ENCODE measurements at places on chromosomes 11 and 22.

DNA sequence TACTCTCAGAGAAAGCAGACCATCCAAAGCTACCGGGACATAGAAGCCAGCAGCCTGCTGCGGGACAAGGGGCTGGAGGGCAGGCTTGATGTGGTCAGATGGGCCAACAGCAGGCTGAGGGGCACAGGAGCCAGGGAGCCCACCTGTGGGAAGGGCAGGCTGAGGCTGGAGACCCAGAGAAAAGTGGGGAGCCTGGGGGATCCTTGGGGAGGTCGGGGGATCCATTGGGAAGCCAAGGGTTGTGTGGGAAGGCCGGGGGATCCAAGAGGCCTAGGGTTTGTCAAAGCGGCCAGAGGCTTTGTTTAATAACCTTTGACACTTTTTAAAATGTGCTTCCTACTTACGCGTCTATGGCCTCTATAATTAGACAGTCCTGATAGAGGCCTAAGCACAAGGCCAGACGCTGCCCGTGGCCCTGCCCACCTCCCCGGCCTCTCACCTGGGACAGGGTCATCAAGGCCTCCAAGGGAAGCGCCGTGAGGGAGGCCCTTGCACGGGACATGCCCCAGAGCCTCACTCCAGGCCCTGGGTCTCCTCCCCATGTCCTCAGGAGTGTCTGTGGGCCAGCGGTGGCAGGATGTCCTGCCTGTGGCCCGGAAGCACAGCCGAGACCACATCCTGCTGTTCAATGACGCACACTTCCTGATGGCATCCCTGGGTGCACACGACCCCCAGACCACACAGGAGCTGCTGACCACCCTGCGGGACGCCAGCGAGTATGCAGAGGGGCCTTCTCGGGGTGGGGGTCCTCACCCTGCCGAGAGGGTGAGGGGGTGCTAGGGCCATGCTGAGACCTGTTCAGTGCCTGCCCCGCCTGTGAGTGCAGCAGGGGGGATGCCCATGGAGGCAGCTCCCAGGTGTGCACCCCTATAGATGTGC lies 8.6 kb upstream of the GTSE1 start:
- DNase-seq, result no peak

GRCh38 chr22:30007361-30007760 lies 72.9 kb upstream of the HORMAD2 start:
- no peak for DNase-seq

GRCh38 chr22:41198027-41198580 lies 7.0 kb upstream of the L3MBTL2 start:
- DNase-seq, result peak; percentile 7

GRCh38 chr11:62724171-62724570 lies 3.1 kb downstream of the HNRNPUL2 start:
- no peak for DNase-seq

- DNase-seq, result no peak
Measured at GRCh38 chr22:24953384-24954113, 1.0 kb downstream of the KIAA1671 start.

GRCh38 chr11:69044111-69045013 lies 4.4 kb upstream of the TPCN2 start:
- DNase-seq, result no peak

GRCh38 chr22:17258015-17258787 lies 39.0 kb upstream of the ADA2 start:
- no peak for DNase-seq

DNA sequence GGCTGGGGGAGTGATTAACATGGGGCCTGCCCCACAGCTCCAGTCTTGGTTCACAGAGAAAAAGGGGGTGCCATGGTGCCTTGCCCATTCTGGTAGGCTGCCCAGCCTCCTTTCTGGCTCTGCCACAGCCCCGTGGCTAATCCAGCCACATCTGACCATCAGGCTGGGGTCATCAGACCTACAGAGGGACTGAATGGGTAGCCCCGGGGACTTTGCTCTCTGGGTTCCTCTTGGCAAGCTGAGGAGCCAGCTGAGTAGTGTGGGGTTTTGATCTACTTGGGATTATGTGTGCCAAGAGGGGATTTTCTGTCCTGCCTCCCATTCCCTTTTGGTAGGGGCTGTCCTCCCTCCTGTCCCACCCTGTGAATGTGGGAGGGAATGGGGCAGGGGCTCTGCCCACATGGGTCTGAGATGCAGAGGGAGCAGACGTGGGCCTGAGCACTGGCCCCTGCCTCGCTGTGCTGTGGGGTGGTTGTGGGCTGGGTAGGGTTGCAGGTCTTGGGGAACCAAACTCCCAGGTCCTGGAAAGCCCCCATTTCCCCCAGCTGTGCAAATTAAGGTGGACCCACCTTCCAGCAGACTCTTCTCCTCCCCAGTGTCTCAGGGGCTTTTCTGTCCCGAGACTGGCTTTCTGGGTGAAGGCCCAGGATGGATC lies 32.0 kb downstream of the CD82 start:
- DNase-seq, result no peak

DNA sequence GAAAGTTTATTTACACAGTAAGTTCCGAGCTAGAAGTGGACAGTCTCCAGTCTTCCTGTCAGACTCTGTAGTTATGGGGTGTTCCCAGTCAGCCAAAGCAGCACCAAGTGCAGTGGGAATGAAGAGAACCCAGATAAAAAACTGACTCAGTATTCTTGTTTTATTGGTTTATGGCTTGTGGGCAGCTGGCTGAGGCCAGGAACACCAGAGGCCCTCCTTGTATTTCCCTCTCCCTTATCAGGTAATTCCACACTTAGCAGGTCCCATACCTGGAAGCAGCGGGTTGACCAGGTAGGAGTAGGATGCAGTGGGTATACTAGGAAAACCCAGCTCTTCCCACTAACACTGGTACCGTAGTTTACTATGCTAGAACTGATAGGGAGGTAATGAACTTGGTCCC lies 3.5 kb upstream of the BACE1-AS start:
- no peak for DNase-seq

DNA sequence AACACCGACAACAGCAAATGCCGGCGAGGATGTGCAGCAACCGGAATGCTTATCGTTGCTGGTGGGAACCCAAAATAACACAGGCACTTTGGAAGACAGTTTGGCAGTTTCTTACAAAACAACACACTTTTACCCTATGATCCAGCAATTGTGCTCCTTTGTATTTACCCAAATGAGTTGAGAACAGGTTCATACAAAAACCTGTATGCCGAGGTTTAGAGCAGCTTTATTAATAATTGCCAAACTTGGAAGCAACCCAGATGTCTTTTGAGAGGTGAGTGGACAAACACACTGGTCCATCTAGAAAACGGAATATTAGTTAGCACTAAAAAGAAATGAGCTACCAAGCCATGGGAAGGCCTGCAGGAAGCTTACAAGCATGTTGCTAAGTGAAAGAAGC lies 118.9 kb downstream of the CTTN start:
- DNase-seq, result no peak

- no peak for DNase-seq
Measured at GRCh38 chr11:90438069-90438468, 215.2 kb upstream of the CHORDC1 start.

DNA sequence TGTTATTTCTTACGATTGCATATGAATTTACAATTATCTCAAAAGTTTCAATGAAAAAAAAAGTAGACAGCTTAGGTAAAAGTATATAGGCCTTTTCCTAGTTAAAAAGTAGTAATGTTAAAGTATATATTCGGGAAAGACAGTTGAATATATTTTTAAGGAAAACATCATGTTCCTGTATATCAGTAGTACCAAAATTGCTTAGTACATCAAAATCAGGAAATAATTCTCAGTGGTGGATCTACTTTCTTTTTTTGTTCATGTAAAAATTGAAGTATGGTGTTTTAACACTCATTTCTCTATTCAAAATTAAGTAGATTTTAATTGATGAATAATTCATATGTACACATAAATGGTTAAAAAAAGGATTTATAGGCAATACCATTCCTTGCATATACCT lies 73.9 kb downstream of the USP47 start:
- no peak for DNase-seq

GRCh38 chr11:75470476-75471080 lies 37.6 kb upstream of the KLHL35 start:
- DNase-seq, result no peak

- no peak for DNase-seq
Measured at GRCh38 chr11:96101146-96101545, 177.2 kb upstream of the MTMR2 start.

DNA sequence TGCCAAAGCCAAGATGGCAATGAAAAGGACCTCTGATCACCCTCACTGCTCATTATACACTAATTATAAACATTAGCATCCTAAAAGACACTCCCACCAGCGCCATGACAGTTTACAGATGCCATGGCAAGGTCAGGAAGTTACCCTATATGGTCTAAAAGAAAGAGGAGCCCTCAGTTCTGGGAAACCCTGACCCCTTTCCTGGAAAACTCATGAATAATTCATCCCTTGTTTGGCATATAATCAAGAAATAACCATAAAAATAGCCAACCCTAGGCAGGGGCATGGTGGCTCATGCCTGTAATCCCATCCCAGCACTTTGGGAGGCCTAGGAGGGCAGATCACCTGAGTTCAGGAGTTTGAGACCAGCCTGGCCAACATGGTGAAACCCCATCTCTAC lies 12.7 kb upstream of the CAPN5 start:
- DNase-seq, result no peak

DNA sequence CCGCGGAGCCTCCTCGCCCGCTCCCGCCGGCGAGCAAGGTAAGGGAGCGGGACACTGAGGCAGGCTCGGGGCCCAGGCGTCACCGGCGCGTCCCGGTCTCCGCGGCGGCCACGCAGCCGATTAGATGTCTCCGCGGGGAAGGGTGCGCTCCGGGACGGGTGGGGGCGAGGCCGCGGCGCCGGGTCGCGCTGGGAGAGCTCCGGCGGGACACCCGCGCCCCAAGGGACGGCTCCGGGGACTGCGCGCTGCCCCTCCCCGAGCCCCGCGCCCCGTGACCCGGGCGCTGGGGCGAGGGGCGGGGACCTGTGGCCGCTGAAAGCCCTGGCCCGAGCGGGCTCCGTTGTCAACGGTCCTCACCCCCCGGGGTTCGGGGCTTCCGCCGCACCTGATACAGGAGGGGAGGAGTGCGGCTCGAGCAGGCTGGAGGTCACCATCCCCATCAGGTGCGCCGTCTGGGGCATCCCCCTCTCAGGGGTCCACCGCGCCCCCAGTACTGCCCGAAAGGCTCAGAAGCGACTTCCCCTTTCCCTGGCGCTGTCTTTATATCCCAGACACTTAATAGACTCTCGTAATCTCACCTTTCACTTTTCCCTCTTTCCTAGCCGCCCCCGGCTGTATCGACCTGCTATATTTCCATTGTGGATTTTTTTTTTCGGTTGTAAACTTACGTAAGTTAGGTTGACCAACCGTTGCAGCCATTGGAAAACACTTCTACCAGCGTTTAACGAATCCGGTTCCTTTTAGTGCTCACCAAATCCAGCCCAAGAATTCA lies 573 bp downstream of the PPFIA1 start:
- no peak for DNase-seq

DNA sequence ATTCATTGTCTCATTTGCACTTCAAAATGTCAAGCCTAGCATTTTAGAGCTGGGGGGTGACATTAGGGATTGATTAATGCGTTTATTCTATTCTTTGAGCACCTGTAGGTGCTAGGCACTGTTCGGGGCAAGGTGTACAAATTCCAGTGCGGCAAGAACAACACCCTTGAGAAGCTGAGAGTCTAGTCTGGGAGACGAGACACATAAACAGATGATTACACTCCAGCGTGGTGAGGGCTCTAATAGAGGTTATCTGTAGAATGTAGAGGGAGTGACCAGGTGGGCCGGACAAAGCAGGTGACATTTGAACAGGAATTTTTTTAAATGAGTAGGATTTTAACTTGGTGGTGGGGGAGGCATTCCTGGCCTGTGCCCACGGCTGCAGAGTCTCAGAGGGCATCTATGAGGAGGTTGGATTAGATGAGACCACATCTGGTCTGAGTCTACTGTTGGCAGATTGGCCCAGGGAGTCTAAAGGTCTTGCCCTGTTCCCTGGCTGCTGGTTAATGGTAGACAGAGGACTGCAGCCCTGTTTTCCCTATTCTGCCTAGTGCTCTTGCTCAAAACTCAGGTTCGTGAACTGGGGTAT lies 970 bp downstream of the CAT start:
- DNase-seq, result no peak

GRCh38 chr11:125559888-125560287 lies 9.4 kb upstream of the EI24 start:
- no peak for DNase-seq

DNA sequence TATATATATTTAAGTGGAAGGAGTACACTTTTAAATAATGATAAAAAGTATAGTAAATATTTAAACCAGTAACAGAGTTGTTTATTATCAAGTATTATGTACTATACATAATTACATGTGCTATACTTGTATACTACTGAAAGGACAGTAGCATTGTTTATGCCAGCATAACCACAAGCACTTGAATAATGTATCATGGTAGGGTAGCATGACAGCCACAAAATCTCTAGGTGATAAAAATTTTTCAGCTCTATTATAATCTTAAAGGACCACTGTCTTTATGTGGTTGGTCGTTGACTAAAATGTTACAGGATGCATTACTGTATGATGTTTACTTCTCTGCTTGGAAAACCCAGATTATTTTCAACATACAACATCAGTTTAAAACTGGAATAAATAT lies 349.2 kb downstream of the CASP12 start:
- DNase-seq, result no peak

DNA sequence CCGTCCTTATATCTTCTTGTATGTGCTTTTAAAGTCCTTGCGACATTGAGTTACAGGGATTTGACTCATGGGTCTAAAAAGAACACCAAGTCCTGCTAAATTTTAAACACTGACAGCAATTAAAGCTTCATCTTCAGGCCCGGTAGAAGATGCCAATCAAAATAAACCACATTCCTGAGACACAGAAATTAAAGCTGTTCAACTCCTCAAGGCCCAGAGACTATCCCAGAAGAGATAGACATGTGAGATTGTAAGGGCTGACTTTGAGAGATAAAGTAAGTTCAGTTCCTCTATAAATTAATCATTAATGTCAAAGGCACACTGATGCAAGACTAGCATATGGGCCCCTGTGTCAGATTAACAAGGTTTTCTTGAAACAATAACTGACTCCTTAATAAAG lies 49.8 kb downstream of the OSBPL5 start:
- no peak for DNase-seq

DNA sequence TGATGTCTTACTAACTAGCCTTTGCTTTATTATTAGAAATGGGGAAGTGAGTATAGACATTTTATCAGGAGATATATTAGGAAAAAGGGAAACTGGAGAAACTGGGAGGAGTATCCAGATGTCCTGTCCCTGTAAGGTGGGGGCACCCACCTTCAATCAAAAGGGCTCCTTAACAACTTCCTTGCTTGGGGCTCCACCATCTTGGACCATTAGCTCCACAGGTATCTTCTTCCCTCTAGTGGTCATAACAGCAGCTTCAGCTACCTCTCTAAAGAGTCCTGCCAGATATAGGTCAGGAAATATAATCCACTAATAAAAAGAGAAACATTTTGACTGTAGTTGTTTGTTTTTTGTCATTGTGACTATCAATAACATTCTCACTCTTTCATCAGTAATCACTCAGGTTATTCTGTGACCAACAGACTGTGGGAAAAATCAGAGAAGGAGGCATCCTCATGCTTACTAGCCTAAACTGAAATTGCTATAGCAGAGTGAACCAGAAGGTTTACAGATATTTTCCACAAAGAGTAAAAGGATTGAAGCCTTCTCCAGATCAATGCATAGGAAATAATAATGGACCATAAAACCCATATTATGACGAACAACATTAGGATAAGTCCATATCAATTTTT lies 10.4 kb downstream of the OR51B4 start:
- DNase-seq, result no peak
